ENCODE measurements at places on chromosomes 11 and 22. TPM values are rescaled to one million over a fixed set of nuclear protein-coding genes. Genes with fewer than 3 reads are reported as not detected.

The E2F8 gene
- total RNA-seq: 0.92 TPM

The SGSM1 gene
- not detected for total RNA-seq

The LRRC32 gene
- total RNA-seq: 59.0 TPM

The CASP12 gene
- not detected for total RNA-seq

The CECR2 gene
- under 0.01 TPM for total RNA-seq

The MS4A13 gene
- not detected for total RNA-seq

The ZW10 gene
- total RNA-seq: 19.9 TPM

The GGTLC3 gene
- total RNA-seq: not detected

The TSGA10IP gene
- total RNA-seq: not detected

The OR4A16 gene
- total RNA-seq: not detected

The APOA5 gene
- total RNA-seq: not detected

The TMEM80 gene
- total RNA-seq: 10.1 TPM

The IGF2 gene
- 1.5 TPM for total RNA-seq

The CALCA gene
- not detected for total RNA-seq

The CABP4 gene
- not detected for total RNA-seq

The OR5B21 gene
- total RNA-seq: not detected

The TUBA8 gene
- total RNA-seq: not detected

The SLC1A2 gene
- 0.30 TPM for total RNA-seq

The CCDC117 gene
- 19.0 TPM for total RNA-seq

The TMEM109 gene
- total RNA-seq: 16.9 TPM

The C11orf42 gene
- not detected for total RNA-seq

The LAYN gene
- 34.4 TPM for total RNA-seq

The KBTBD3 gene
- total RNA-seq: 1.3 TPM

The OR52H1 gene
- total RNA-seq: 0.30 TPM

Data from smooth muscle cell of the umbilical artery (primary cell).